Hematopoietic multipotent progenitor cell treated with erythropoietin and hydrocortisone succinate and interleukin-3 and kit ligand, for 4 days (in vitro differentiated cells): ENCODE measurements at places on chromosomes 12 and 14.

- DNase-seq: peak; percentile 96
These were observed 13.0 kb upstream of the UBC start for GRCh38 chr12:124927201-124928094.

DNA sequence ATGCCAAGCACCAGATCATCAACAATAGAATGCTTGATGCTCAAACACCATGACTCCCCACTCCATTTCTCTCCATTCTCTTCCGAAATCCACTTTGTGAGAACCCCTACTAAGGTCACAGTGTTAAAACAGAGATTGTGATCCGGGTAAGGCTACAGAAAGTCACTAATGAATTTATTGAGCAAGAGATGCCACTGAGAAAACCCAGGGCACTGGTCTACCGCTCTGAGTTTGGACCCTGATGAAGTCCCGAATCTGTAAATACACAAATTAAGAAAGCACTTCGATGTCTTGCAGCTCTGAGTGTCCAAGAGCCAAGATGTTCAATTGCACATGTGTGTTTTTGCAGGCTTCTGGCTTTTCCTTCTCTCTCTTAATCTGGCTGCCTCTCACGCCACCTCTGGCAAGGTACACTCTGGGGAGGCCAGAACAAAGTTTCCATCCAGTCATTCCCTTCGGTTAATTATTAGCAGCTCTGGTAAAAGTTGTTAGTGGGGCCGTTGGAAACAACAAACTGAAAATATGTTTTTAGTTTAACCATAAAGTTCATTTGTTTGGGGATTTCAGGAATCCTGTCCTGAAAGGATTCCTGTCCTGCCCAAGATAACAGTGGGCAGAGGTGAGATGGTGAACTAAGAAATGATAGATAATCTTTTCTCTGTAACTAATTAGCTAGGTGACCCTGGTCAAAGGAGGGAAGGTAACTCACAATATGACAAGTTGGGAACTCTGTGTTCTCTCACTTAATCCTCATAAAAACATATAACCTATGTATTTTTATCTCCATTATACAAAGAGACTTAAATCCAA is 75.4 kb downstream of the BTG1 start:
- no peak for DNase-seq

DNA sequence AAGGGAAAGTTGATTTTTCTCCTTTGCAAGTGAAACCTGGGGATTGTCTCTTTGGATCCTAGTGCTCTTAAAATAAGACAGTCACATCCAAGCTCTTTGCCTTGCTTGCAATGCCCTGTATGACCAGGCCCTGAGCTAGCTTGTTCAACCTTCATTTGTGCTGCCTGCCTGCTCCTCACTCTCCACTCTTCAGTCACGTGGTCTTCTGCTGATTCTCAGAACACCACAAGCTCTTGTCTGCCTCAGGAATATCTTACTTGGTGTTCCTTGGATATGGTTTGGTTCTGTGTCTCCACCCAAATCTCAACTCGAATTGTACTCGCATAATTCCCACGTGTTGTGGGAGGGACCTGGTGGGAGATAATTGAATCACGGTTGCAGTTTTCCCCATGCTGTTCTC is 318.7 kb downstream of the RMST start:
- no peak for DNase-seq

DNA sequence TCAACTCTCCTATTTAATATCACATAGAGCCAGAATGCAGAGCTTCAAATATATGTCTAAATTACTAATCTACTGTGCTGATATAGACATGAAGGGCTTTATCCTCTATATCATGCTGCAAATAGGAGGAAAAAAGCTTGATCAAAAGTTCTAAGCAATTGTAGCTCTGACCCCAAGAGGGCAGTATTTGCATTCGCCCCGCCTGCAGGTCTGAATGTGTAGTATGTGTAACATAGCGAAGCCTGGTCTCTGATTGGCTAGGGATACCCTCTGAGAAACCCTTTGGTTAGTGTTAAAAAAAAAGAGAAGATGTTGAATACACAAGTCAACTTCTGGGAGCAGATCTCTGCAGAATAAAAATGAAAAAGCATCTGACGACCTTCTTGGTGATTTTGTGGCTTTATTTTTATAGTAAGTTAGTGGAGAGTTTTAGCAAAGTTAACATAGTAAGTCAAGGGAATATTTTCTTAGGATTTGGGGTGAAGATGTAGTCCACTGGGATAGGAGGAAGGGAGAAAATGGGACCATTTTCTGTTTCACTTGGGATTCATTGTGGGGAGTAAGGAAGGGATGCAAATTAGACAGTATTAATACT is 151.6 kb upstream of the OR4E1 start:
- DNase-seq: peak; percentile 86

- peak; percentile 88 for DNase-seq
These were observed 82.1 kb downstream of the AVPR1A start for GRCh38 chr12:63068857-63069442.

DNA sequence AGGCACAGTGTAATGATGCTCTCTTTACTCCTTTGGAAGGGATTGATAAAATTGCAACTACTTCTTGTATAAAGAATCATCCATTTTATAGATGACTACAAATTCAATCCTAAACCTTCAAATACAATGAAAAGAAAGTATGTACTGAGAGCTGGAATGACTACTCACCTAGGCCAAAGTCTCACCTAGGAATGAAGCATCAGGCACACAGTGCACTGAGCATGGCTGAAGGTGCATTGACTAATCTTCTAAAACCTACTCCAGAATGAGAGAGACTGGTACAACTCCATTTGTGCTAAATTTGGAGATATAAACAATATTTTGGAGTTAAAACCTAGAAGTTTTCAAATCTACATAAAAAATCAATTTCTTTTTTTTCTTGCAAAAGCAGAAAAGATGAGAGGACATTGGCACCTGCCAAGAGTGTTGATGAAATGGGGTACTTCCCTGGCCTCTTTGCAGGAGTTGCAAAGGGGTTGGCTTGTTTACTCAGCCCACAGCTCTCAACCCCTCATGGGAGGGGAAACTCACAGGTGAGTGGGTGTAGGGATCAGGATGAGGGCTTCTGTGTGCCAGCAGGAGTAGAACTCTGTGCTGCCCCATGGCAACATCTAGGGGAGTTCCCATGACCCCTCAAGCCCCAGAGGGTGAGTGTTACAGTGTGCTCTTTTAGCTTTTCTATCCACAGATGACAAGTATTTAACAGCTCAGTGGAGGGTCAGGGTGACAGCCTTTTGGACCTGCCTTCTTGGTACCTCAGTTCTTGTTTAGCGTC is 31.3 kb downstream of the CLECL1 start:
- no peak for DNase-seq

DNA sequence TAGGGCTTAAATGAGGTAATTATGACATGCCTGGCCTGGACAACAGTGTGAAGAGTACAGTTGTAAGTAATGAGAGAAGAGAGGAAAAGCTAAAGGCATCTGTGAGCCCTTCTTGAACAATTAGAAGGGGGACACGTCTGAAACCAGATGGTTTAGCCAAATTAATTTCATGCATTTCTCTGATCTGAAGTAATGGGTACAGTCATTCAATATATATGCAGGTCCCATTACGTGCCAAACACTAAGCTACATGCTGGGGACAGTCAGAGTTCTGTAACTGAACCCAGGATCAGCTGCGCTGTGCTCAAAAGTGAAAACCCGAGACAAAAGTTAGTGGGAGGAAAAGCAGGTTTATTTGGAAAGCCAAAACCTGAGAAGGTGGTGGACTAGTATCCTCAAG is 207.2 kb upstream of the TMTC1 start:
- DNase-seq: no peak
